ENCODE measurements at places on chromosomes 6 and 20.

DNA sequence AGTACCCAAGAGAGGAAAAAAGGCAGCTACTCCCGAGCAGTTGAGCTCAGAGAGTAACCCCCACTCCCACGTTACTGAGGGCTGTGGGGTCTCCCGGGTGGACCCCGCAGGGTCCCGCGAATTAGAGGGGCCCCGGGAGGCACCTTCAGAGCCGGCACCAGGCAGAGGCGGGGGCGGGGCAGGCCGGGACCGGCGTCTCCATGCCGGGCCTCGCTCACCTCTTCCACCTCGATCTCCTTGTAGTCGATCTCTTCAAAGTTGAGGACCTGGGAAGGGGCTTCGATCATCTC, 381 bp downstream of the MAP3K7 start:
- peak; percentile 2 for DNase-seq

DNA sequence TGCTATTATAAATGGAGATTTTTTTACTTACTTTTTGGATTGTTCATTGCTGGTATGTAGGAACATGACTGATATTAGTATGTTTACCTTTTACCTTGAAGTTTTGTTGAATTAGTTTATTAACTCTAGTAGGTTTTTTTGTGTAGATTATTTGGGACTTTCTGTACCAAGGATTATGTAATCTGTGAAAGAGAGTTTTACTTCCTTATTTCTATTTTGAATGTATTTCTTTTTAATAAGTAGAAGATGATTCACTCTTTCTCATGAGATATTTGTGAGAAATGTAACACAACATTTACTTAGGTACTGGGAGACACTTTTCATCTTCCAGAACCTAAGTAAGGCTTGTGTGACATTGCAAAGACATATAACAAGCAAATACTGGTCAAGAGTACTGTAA, 473.9 kb upstream of the HS3ST5 start:
- DNase-seq: no peak

GRCh38 chr6:69038841-69039240, 403.8 kb downstream of the ADGRB3 start:
- DNase-seq: no peak

- no peak for DNase-seq
Measured at GRCh38 chr6:33915134-33915533, 111.3 kb upstream of the MLN start.

- DNase-seq: no peak
Measured at GRCh38 chr6:63584566-63584965, 12.3 kb downstream of the LOC128125822 start.

GRCh38 chr6:40391086-40391485, 196.1 kb downstream of the LRFN2 start:
- DNase-seq: no peak

- no peak for DNase-seq
Measured at GRCh38 chr6:135390458-135390857, 107.1 kb downstream of the AHI1 start.

DNA sequence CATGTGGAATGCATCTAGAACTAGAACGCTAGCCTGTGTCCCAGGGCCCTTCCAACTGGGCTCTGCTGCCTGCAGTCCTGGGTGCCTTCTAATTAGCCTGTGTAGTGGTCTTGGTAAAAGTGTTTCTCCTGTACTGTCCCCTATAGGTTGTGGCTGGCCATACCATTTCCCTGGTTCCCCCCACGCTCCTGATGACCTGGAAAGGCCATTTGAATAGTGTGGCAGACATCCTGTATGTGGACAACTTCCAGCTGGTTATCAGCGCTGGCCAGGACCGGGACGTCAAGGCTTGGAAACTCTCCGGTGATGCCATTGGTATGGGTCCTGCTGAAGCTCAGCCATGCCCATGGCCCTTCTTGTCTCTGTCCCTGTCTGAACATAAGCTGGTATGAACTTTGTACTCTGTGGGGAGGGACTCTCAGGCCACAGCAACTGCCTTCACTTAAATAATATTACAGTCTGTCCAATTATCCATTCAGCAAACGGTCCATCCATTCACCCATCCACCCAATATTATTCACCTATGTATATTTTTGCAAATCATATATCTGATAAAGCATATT, 60.7 kb downstream of the SUN5 start:
- DNase-seq: no peak

GRCh38 chr6:161422710-161423680, 149.1 kb upstream of the AGPAT4 start:
- no peak for DNase-seq

DNA sequence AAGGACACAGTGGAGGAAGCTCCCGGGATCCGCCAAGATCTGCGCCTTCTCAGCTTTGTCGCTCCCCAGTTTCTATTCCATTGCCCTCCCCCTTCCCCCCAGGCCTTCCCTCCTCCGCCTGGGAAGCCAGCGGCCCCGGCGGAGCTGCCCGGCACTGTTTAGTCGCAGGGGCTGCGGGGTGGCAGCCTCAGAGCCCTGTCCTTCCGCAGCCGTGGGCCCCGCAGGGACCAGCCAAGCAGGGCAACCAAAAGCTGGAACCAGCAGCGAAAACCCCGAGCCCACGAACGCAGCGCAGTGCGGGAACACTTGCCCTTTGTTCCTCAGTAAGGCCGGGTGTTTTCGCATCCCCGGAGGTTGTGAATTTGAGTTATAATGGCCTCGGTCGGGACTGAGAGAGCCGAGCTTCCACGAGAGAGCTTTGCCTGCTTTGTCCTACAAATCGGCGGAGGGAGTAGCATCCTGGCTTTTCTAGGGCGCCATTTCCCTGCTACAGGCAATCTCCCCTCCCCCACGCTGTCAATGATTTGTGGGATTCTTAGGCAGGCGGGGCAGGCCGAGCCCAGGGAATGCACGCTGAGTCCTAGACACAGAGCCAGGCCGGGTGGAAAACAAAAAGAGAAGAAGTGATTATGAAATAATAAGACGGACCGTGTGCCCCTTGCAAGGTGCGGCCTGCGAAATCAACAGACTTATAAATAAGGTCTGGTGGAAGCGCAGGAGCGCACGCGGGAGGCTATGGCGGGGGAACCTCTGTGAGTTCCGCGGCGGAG, 4.0 kb upstream of the TUBB2B start:
- DNase-seq: peak; percentile 77

DNA sequence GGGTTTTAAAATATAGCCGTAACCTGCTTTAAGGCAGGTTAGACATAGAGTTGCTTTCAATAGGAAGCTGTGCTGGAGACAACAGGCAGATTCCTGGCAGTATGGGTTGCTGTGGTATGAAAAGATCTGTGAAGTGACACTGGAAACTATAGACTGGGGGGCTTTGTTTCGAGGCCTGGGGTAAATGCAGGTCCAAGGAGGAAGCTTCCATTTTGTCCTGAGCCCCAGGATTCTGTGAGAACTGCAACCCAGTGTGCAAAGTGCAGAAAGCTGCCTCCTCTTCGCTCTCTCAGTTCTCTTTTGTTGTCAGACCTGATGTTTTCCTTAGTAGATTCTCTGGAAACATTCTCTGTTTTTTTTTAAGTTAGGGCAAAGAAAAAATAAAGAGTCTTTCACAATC, 86.9 kb downstream of the LYRM4 start:
- DNase-seq: no peak

GRCh38 chr6:153340568-153340967, 209.5 kb upstream of the RGS17 start:
- no peak for DNase-seq

GRCh38 chr20:20525756-20526155, 157.9 kb downstream of the INSM1 start:
- no peak for DNase-seq

GRCh38 chr6:83707829-83708545, 914 bp downstream of the SNAP91 start:
- DNase-seq: peak; percentile 2

DNA sequence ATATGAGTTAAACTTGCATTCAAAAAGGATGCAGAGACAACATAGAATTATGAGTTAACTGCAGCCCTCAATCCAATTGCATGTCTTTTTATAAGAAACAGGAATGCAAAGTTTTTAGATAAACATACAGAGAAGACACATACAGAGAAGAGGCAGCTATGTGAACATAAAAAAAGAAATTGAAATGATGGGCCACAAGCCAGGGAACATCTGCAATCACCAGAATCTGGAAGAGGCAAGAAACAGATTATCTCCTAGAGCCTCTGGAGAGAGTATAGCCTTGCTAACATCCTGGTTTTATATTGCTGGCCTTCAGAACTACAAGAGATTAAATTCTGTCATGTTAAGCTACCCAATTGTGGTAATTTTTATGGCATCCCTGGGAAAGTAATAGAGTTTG, 257.2 kb upstream of the EYS start:
- no peak for DNase-seq

DNA sequence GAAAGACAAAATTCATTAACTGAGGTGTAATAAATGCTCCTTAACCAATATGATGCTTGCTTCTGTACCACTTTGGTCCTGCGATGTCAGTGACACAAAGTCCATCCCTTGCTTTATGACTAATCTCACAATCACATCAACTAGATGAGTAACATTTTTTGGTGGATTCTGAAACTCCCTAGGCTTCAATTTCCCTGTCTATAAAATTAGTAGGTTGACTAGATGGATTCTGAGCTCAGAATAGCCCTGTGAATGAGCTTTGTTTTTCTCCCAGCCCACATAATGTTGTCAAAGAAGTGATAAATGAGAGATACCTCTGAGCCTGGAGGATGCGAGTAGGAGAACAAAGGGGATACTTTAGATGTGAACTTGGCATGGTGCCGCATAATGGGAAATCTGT, 9.1 kb downstream of the TXLNB start:
- DNase-seq: no peak

- no peak for DNase-seq
Measured at GRCh38 chr20:7147220-7147601, 379.7 kb downstream of the BMP2 start.

GRCh38 chr6:128479048-128479666, 41.2 kb downstream of the PTPRK start:
- no peak for DNase-seq

DNA sequence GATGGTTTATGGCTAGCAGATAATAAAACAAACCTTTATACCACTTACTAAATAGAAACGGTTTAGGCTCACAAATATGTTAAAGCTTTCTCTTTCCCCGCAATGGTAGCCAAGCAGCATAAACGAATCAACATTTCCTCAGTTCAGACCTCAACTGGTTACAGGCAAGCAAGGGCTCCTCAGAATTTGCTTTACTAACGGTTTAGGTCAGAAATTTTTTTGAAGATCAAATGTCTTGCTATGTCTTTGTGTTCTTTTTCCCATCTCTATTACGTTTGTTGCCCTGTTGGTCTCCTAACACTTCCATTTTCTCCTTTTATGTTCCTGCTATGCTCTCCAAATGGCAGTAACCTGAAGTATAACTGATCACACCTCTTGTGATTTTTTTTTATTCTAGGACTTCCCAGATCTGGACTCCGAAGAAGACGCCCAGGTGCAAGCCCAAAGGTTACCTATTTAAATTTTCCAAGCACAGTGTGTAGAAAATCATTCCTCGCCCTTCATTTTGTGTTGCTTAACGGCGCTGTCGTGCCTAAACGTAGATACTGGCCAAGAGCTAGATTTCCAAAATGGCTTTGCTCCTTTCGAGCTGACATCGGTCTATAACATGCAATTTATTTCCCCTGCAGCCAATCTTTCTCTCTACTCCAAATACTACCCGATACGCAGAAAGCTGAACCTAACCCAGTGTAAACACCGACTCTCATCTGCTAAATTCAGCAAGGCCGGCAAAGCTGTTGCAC, 717 bp upstream of the ASF1A start:
- DNase-seq: peak; percentile 57

GRCh38 chr20:43525021-43525420, 17.5 kb downstream of the L3MBTL1 start:
- DNase-seq: no peak

GRCh38 chr20:16308754-16309153, 264.5 kb downstream of the KIF16B start:
- DNase-seq: no peak

- no peak for DNase-seq
Measured at GRCh38 chr20:64216036-64216435, 39.5 kb upstream of the PCMTD2 start.

DNA sequence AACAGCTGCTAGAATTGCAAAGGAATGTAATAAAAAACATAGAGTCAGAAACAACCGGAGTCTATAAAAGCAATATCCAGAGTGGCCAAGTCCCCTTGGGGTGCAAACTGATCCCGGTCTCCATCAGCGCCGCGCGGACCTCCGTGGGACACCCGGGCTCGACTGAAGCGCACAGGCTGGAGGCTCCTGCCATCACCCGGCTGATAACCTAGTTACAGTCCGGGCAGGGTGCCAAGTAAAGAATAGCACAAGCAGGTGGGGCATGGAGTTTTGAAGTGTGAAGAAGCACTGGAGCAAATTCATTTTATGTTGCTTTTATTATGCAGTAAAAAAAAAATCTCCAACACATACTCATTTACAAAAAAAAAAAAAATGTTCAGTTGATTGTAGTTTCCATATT, 205.1 kb upstream of the GMDS start:
- no peak for DNase-seq

- no peak for DNase-seq
Measured at GRCh38 chr6:116366740-116367275, 3.9 kb upstream of the DSE start.

GRCh38 chr6:78462728-78463127, 404.6 kb upstream of the IRAK1BP1 start:
- no peak for DNase-seq

- DNase-seq: no peak
Measured at GRCh38 chr6:118771253-118771652, 119.9 kb upstream of the CEP85L start.

- DNase-seq: no peak
Measured at GRCh38 chr6:37569743-37570481, 70.2 kb upstream of the CCDC167 start.

DNA sequence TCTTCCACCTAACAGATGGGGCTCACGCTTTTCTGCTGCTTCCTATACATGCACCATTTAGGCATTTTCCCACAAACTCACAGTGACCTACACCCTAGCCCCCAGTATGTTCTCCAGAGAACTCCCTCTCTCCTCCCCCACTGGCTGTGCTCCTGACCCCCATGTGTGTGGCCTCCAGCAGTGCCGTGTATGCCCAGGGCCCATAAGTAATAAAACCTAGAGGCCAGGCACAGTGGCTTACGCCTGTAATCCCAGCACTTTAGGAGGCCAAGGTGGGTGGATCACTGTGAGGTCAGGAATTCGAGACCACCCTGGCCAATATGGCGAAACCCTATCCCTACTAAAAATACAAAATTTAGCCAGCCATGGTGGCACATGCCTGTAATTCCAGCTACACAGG, 54.7 kb upstream of the NXT1 start:
- no peak for DNase-seq

DNA sequence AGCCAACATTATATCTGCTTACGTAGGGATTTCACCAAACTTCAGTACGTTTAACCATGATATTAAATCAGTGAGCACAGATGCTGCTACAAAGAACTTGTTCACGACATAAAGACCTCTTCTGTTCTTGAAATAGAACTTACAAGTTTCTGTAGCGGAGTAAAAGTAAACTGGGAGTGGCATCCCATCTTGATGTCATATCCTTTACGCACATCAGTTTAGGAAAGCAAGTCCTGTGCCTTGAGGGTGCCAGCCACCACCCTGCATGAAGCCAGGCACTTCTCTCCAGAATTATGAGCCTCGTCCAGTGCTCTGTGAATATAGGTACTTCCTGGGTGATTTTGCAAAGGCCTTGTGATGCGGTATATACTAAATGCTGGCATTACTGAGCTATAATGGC, 122.6 kb downstream of the BTBD3 start:
- no peak for DNase-seq
